G401 (cell line): ENCODE measurements at places on chromosomes 13 and 19. TPM values are rescaled to one million over a fixed set of nuclear protein-coding genes. Genes with fewer than 3 reads are reported as not detected.

The OR7C1 gene
- not detected in 2 replicates for total RNA-seq

The ZC3H13 gene
- total RNA-seq, result 3.5 and 9.6 TPM in 2 replicates

The CFD gene
- 3.6 and 6.1 TPM in 2 replicates for total RNA-seq

The TARM1 gene
- total RNA-seq, result not detected in 2 replicates

DNA sequence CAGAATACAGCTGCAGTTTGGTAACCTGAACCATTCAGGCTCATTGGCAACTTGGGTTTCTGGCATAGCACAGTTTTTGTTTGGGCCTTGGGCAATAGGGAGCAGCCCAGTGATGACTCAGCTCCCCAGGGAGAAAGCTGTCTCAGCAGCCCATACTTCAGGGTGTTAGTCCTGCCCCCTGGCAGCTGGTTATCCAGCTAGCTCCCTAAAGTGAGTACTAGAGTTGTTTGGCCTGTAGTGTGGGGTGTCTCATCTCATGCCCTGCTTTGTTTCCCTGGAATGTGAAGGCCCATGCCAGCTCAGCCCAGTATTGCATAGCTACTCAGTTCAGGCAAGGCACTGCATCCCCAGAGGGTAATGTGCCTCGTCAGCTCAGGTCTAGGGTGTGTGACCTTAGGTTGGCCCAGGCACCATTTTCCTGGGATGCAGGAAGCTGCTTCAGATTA, 18.2 kb upstream of the ZNF543 start:
- DNase-seq, result no peak

- DNase-seq, result no peak
Measured at GRCh38 chr19:21028969-21029268, 8.5 kb downstream of the ZNF430 start.

- DNase-seq, result no peak
Measured at GRCh38 chr13:33258808-33259193, 26.8 kb downstream of the STARD13 start.

DNA sequence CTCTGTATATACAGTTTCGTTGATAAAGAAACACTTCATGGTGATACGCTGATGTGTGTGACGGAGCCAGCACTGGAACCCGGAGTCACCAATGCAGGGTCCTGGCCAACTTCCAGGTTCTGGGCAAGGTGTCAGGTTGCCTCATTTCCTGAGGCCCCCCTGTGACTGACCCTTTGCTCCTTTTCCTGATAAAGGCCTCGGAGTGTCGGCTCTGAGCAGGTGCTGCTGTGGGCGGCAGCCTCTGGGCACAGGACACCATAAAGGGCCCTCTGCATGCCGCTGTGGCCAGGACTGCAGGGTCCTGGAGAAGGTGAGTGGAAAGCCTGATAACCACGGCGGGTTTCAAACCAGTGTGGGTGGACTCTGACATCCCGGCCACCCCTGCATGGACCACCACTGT, 17.3 kb upstream of the MYDGF start:
- no peak for DNase-seq

GRCh38 chr19:40592170-40592569, 9.0 kb upstream of the LTBP4 start:
- DNase-seq, result peak; percentile 59

- no peak for DNase-seq
Measured at GRCh38 chr19:8615024-8615423, 4.5 kb upstream of the ADAMTS10 start.

GRCh38 chr13:24671386-24672113, 8.7 kb upstream of the ATP12A start:
- peak; percentile 48 for DNase-seq

DNA sequence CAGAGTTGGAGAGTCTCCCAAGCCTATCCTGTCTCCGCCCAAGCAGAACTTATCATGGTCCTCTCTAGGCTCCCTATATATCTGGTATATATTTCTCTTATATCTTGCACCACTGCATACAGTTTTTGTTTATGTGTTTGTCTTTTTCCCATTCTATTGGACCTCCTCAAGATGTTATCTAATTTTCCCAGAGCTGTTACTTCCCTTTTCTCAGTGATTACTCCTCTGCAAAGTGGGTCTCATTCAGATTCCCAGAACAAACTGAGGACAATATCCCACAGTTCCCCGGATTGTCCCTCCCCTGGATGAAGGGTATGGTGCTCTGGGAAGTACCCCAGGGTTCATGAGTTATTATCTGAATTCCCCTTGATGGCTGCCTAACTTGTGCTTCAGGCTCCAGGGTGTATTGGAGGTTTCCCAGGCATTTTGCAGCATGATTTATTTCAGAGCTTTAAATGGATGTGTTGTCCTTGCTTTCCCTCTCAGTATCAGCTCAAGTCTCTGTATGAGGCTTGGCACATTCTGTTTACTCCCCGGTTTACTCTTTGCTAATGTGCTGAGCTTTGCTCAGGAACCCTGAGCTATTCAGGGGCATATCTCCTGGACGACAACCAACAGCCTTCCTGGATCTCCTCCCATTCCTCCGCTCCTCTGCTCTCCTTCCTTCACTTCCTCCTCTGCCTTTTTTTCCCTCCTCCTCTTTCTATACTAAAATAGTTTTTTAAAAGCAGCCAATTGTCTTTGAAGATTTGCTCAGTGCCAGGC, 329.3 kb downstream of the SPRY2 start:
- peak; percentile 93 for DNase-seq

GRCh38 chr13:27643334-27644132, 21.8 kb downstream of the POLR1D start:
- no peak for DNase-seq

GRCh38 chr13:97002581-97002980, 8.3 kb upstream of the OXGR1 start:
- DNase-seq, result no peak

DNA sequence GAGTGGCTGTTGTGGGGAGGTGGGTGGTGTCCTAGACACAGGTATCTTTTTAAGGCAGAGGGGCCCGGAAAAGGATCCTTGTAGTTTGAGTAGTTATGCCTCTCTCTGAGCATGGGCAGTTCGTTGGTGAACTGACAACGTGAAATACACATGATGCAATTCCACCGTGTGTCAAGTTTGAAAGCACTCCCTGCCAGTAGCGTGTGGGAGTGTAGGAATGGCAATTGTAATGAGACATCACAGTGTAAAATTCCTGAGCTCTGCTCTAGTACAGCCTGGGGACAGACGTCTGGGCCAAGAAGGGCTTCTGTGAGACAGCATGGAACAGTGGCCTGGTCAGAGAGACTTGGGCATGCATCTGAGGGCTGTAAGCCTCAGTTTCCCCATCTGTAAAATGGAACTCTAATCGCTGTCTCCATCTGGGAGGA, 10.4 kb upstream of the ASF1B start:
- no peak for DNase-seq

DNA sequence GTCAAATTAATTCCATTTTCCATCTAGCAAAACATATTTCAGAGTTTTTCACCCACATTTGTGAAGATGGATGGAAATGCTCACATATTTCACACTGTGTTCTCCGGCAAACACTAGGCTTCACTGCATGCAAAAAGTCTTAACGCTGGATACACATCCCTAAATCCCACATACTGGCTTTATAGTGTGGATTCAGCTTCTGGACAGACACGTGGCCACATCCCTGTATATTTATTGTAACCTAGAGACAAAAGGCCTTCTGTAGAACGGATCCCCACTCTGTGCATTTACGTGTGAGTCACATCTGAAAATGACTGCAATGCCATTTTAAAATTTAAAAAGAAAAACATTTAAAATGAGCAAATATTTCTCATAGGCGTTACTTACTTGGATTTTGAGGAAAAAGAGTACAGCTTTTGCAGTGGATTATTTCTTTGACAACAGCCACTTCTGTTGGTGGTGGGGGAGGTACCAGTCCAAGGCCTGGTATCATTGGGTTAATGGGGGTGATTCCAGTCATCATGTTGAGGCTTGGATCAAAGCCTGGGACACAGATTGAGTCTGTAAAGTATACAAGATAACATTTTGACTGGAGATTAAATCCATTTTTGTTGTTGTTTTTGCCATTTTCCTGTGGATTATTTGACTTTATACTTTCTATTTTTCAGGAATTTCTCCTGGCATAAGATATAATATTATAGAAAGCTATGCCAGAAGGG, 337.7 kb downstream of the DNAJC15 start:
- no peak for DNase-seq

- no peak for DNase-seq
Measured at GRCh38 chr13:51093574-51093973, 17.5 kb downstream of the C13orf42 start.

- no peak for DNase-seq
Measured at GRCh38 chr19:40594657-40595091, 6.5 kb upstream of the LTBP4 start.

- no peak for DNase-seq
Measured at GRCh38 chr13:48575031-48575430, 42.2 kb upstream of the RCBTB2 start.

GRCh38 chr19:1955171-1956121, 14.5 kb downstream of the CSNK1G2 start:
- peak; percentile 54 for DNase-seq

GRCh38 chr19:47241919-47242577, 11.0 kb upstream of the BBC3 start:
- DNase-seq, result peak; percentile 15

GRCh38 chr19:10027158-10027997, 14.1 kb downstream of the RDH8 start:
- DNase-seq, result peak; percentile 41

DNA sequence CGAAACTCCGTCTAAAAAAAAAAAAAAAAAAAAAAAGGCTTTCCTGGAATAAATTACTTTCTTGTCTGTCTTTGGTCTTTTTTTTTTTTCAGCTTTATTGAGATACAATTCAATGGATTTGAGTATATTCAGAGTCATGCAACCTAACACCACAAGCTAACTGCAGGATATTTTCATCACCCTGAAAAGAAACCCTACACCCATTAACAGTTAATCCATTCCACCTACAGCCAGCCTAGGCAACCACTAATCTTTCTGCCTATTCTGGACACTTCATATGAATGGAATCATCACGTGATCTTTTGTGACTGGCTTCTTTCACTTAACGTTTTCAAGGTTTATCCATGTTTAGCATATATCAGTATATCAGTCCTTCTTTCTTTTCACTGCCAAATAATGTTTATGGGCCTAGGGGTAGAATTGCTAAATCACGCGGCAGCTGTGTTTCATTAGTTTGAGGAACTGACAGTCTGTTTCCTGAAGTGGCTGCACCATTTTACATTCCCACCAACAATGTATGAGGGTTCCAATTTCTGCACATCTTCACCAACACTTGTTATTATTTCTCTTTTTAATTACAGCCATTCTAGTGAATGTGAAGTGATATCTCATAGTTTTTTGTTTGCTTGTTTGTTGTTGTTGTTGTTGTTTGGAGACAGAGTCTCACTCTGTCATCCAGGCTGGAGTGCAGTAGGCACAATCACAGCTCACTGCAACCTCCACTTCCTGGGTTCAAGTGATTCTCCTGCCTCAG, 19.9 kb downstream of the LRFN3 start:
- DNase-seq, result no peak

DNA sequence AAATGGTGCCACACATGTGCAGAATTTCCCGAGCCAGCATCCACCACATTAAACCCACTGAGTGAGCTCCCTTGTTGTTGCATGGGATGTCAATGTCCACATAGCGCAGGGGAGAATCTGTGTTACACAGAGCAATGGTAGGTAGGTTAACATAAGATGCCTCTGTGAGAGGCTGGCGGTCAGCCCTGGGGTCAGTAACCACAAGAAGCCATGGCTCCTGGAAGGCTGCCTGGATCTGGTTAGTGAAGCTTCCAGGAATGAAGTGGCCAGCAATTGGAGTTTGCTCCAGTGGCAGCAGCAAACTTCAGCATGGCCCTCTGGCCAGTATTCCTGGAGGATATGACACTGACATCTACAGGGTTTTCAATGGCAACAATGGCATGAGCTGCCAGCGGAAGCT, 37.0 kb upstream of the PCDH9 start:
- DNase-seq, result no peak

DNA sequence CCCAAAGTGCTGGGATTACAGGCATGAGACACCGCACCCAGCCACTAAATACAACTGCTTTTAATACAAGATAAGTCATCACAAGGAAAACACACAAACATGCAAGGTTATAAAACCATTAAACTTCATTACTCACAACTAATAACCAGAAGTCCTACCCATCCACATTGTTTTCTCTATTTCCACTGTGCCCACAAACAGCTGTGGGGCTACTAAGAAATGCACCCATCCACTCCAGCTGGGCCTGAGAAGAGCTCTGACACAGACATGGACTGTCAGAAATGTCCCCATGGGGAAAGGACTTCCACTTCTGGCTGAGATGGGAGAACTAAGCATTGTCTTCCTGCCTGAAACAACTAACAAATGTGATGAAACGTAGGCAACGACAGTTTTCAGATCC, 17.2 kb downstream of the SAFB2 start:
- no peak for DNase-seq

- DNase-seq, result no peak
Measured at GRCh38 chr19:16037424-16038195, 38.7 kb upstream of the TPM4 start.

DNA sequence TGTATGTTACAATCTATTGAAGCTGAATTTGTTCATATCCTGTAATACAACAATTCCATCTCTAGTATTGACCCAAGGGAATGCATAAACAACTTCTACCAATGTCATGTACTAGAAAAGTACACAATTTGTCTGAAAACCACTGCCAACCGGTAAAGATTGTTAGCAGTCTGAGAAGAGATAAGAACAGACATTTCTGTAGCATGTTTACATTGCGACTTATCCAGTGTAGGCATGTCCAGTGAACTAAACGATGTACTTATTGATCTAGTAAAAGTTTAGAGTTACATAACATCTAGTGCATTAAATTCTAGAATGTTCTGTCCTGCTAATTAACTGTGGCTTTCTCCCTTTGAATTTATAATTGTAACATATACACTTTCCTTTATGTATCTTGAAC, 425.9 kb downstream of the SLITRK6 start:
- no peak for DNase-seq

- DNase-seq, result no peak
Measured at GRCh38 chr13:81987159-81987558, 1646.2 kb upstream of the SPRY2 start.

DNA sequence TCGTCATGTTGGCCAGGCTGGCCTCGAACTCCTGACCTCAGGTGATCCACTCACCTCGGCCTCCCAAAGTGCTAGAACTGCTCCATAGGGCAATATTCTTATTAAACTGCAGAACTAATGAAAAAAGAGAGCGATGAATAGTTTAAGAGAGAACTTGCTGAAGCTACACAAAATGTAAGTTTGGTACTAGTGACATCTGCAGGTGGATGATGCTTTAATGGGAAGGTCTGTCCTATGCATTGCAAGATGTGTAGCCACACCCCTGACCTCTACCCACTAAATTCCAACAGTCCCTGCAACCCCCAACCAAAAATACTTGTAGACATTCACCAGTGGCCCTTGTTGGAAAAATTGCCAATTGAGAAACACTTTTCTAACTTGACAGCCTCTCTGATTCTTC, 117.8 kb downstream of the NALCN start:
- DNase-seq, result no peak
